ENCODE measurements at places on chromosomes 1 and 21.

- no peak for DNase-seq
These were observed 96.3 kb downstream of the ST3GAL3 start for GRCh38 chr1:43803646-43804045.

GRCh38 chr1:229879746-229880145 lies 187.3 kb upstream of the GALNT2 start:
- DNase-seq, result no peak

DNA sequence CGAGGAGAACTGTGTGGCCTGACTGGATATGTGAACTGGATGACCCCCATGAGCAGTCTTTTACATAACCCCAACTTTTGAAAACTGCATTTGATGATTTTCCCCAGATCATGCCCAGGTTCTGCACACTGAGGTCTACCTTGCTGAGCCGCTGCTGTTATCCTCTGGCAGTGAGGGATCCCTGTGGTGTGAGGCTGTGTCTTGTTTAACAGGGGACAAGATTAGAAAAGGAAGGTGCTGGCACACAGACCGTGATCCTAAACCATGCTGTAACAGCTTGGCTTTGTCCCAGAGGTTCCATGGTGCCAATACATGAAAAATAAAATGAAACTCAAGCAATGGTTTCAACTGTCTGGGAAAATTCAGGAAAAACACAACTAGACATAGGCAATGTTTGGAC lies 134.2 kb downstream of the ZZZ3 start:
- DNase-seq, result no peak

GRCh38 chr1:84344286-84344685 lies 42.8 kb downstream of the SAMD13 start:
- no peak for DNase-seq

- DNase-seq, result no peak
These were observed 66.6 kb downstream of the MORN1 start for GRCh38 chr1:2324553-2325366.

- DNase-seq, result no peak
These were observed 375.2 kb downstream of the KCNH1 start for GRCh38 chr1:210758761-210759160.

GRCh38 chr1:183096351-183096750 lies 73.1 kb downstream of the LAMC1 start:
- no peak for DNase-seq

- DNase-seq, result no peak
These were observed 23.5 kb upstream of the TSPEAR start for GRCh38 chr21:44734841-44735240.
